ENCODE measurements at places on chromosomes 3 and 15.

DNA sequence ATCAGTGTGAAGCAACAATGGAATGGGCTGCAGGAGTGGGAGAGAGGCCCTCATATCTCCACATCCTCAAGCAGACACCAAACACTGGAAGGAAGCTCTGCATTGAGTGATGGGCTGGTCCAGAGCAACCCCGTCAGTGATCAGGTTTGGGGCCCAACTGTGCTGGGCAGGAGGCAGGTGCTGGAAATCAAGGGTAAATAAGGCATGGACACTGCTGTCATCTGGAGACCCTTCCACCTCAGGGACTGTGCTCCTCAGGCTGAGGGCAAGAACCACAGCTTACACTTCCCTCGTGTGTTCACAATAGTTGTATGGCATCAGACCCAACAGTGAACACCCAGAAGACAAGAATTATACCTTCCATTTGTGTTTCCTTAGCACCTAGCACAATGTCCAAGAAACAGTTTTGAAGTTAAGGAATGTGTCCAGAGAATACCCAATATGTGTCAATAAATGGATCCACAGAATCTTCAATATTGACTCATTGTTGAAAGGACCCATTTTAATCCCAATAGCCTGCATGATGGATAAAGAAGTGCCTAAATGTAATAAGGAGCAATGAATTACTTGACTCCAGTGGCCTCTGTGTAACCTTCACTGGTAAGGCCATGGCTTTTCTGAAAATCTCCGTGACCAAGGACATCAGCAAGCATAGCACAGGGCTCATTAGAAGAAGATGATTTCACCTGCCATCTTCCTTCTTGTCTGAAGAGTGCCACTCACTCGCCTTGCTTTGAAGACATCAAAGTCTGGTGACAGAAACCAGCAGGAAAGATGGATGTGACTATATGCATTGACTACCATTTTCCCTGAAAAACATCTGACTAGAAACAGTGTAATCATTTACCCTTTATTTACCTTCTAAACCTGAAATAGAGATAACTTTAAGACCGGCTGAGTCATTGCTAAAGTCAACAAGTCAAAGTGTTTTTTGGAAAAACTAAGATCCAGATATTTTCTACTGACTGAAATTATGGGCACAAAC lies 7.0 kb upstream of the AHSG start:
- DNase-seq: no peak

- no peak for DNase-seq
These were observed 60.8 kb upstream of the CCR4 start for GRCh38 chr3:32890420-32891276.

GRCh38 chr3:142947799-142948575 lies 15.5 kb downstream of the PAQR9 start:
- no peak for DNase-seq

- DNase-seq: no peak
These were observed 416.7 kb upstream of the SEMA6D start for GRCh38 chr15:47300596-47300995.

DNA sequence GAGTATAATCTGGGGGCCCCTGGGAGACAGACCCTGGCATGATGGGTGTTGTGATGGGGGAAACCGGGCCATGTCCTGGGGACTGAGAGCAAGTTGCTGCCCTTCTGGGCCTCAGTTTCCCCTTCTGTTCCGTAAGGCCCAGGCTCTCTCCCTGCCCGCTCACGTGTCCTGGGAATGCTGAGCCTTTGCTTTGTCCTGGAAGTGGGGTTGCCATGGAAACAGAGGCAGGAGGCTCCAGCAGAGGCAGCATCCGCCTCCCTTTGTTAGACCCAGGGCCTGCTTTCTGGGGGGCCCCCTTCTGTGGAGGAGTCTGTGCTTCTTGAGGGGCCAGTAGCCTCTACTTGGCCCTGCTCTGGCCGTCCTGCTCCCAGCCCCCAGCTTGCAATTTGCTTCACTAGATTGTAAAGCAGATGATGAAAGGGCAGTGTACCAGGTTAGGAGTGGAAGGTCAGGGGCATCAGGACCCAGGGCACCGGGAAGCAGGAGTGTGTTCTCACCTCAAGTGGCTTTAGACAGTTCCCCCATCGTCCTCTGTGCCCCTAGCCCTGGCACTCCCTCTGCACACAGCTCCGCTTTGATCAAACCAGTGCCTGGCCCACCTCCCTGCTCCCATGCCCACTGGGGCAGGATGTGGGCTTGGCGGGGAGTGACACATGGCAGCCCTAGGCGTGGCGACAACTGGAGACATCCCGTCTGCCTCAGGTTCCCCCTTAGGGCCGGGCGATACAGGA lies 105.6 kb downstream of the FBLN2 start:
- DNase-seq: no peak

DNA sequence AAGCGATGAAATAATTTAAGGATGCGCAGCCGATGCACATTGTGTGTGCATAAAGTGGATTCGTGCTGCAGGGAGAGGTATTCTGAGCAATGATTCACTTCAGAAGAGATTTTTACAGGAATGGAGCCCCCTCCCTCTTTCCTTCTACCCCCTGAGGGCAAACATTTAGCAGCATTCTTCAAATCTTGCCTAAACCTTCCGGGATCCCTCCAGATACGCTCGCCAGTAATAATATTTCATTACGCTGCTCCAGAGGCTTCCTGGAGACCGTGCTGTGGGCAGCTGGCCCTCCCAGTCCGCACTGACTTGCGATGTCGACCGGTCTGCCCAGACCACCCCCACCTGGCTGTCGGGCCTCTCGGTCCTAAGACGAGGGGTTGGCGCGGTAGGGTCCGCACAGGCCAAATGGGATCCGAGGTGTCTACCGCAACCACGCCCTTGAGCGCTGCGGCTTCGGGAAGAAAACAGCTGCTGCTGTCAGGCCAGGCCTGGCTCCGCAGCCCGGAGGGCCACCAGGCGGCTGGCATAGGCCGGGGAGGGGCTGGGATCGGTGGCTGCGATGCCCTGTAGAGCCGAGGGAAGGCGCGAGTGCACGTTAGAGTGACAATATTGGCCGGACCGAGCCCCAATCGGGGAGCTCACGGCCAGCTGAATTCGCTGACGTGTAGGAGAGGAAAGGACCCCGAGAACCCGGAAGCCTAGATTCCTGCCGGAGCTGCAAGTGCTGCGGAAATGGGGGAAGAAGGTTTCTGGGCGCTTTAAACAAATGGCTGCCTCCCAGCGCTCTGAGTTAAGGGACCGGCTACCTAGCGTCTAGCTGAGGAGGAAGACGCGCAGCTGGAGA lies 14.3 kb downstream of the ZIC4 start:
- no peak for DNase-seq

DNA sequence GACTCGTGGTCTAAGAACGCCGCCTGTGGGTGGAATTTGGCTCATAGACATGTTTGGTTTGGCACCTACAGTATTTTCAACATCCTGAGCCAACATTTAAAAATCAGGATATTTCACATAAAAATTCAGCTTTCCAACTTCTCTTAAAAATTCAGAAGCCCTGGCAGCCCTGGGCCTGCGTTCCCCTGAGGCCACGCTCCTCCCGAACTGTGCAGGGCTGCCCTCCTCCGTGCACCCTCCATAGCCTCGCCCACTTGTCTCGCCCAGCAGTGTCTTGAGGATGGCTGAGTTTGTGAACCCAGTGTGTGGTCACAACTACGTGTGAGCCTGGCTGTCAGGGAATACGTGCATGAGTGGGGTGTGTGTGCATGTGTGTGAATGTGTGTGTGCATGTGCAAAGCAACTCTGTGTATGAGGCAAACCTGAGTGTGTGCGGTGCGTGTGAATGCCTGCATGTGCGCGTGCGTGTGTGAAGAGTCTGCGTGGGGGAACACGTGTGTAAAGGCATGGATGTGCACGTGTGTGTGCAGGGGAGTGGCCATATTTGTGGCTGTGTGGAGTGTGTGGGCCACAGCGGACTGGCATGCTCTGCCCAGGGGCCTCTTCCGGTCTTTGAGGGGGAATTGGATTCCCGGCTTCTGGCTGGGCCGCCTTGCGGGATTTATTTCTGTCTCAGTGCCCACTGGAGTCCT lies 30.9 kb downstream of the PTH1R start:
- DNase-seq: no peak

- no peak for DNase-seq
These were observed 1.0 kb downstream of the MAPKAPK3 start for GRCh38 chr3:50617911-50618481.

DNA sequence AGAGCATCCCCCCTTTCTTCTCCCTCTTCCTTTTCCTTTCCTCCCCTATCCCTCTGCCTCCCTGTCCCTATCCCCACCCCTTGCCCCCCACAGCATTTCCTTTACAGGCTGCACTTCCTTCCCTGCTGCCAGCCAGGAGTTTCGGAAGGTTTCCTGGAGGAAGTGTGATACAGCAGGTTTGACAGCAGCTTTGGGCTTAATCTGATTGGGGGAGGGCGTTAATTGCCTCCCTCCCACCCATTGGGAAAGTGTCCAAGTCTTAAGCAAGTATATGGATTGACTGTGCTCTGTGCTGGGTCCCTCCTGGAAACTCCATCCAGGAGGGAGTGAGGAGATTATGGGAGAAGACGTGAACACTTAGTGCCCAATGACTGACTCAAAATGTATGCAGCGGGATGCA lies 1.8 kb downstream of the SCAMP5 start:
- DNase-seq: no peak

GRCh38 chr15:98123834-98124233 lies 163.3 kb downstream of the ARRDC4 start:
- no peak for DNase-seq

DNA sequence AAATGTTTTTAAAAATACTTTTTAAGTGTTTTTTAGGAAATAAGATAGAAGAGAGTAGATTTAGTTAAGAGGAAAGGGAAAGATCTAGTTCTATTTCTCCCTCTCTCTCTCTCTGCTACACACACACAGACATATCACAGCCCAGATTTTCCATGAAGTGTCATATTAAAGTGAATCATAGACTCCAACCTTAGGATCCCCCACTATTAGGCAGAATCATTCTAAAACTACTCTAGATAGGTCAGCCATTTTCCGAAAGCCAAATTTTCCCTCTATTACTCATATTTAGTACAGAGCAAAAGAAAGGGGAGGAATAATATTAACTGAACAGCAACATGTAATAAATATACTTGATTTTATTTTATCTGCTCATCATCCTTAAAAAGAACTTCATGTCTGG lies 45.1 kb upstream of the RSL24D1 start:
- no peak for DNase-seq

- no peak for DNase-seq
These were observed 18.6 kb upstream of the FSTL1 start for GRCh38 chr3:120469440-120469839.

- DNase-seq: no peak
These were observed 25.2 kb upstream of the SLC4A7 start for GRCh38 chr3:27509376-27509775.

GRCh38 chr3:141216975-141217374 lies 14.7 kb upstream of the PXYLP1 start:
- no peak for DNase-seq

DNA sequence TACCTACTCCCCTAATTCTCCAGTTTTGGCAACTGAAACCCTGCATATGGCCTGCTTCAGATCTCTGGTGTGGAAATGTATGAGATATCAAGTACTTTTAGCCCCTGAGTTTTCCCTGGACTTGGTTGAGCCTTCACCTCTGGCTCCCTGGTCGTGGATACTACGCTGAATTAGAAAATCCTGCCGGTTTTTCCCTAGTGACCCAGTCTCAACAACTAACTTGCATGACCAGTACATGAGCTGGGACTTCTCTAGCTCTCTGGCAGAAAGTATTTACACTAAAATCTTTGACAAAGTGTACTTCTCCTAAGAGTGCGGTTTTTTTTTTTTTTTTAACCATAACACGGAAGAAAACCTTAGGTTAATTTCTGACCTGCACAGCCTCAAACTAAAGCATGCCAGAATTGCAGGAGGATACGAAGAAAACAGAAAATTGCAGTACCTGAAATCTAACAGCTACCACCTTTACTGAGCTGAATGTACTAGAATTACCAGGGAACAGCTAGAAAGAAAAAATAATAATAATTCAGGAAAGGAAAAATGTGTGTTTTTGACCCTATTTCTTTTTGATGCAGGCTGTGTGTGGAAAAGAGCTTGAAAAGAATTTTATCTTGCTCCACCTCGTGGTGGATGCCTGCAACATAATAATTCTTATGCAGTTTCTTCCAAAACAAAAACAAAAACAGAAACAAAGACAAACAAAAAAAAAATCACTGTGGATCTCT lies 165.6 kb downstream of the GMNC start:
- no peak for DNase-seq

- DNase-seq: no peak
These were observed 619.7 kb downstream of the FHIT start for GRCh38 chr3:60631509-60631908.

GRCh38 chr15:92810418-92811138 lies 89.5 kb upstream of the CHD2 start:
- peak; percentile 70 for DNase-seq

DNA sequence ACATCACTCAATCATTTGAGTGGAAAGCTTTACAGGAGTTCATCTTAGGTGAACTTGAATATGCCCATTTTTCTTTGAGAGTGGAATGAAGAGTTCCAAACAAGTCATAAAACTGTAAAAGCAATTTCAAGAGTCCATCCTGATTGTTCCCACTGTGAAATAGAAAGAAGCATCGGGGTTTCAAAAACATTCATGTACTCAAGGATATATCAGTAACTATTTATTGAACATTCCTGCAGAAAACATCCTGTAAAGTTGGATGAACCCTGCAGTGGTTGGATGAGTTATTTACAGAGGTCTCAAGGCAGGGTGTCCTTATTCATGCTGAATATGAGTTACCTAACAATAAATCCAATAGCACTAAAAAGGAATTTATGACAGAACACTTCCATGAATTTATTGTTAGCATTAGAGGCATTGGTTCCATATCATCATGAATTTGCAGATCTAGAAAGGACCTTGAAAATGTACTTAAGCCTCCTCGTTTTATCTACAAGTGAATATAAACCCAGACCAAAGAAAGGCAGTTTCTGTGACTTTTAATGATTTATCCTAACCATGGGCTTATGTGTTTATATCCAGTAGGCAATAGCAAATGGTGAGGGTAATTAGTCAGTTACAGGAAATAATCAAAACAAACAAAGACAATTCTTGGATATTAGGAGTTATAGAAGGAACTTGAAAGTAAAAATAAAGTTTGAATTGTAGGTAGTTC lies 361.9 kb upstream of the KCNMB2 start:
- no peak for DNase-seq

GRCh38 chr3:185632996-185633395 lies 46.9 kb downstream of the SENP2 start:
- DNase-seq: no peak

DNA sequence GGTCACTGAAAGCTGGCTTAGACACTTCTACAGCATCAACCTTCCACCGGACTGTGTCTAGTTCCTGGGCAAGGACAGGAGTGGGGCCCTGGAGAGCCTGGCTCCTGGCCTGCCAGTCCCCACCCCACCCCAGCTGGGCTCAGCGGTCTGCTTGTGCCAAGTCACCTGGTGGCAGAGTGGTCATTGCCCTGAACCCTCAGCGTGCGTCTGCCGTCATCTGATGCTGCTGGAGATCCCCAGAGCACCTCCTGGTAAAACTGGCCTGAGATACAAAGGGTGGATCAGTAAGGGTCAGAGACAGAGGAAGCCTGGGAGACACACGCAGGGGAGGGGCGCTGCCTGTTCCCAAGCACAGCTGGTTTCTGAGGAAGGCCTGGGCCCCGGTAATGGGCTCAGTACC lies 16.7 kb downstream of the ITIH4 start:
- no peak for DNase-seq
